Liver (tissue), 10 donors: ENCODE measurements at places on chromosomes 5 and 9. TPM values are rescaled to one million over a fixed set of nuclear protein-coding genes. Genes with fewer than 3 reads are reported as not detected.

GRCh38 chr5:154712518-154713437 is 42.4 kb upstream of the LARP1 start:
- DNase-seq, result no peak

DNA sequence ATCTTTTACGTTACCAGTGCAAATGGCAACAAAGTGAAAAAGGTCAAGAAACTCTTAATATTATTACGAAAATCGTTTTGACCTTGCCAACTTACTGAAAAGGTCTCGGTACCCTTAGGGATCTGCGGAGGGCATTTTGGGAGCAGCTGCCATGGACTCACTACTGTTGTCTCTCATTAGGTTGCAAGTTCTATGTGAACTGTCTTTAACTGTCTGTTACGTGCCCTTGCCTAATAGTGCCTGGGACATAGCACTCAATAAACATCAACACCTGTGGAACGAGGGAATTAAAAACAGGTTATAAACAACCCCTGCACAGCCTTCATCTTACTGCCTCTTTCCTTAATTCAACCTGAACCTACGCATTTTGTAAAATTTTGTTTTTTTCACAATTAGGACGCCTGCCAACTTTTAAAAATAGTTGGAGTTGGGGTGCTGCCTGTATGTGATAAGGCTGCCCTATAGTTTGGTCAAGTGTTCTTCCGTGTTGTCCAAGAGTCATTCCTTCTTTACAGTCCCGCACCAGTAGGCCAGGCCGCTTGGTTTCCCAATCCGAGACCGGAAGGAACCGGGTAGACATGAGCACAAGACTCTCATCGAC is 527 bp upstream of the SREK1 start:
- DNase-seq, result no peak

- DNase-seq, result no peak
Observed at GRCh38 chr5:4250254-4250653, 654.6 kb downstream of the IRX1 start.

Gene SUB1
- 57.6 TPM for total RNA-seq

Gene PTGDS
- total RNA-seq, result 5.4 TPM
